NB4 (cell line): ENCODE measurements at places on chromosomes 13 and 19.

DNA sequence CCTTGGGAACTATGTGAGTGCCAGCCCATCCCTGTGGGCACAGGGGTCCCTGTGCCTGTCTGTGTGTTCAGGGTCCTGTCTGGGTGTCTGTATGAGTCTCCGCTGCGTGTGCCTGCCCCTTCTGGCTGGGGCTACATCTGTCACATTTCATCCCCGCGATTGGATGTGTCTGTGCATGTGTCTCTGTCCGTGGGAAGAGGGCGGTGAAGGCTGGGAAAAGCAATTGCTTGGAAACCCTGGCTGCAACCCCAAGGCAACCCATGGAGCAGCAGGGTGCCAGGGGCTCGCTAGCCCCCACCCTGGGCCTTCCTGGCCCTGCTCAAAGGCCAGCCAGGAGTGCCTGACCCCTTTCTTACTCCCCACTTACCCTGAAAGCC lies 1.4 kb downstream of the MAG start:
- no peak for DNase-seq

- no peak for DNase-seq
These were observed 12.4 kb downstream of the DPP9 start for GRCh38 chr19:4711211-4711610.

DNA sequence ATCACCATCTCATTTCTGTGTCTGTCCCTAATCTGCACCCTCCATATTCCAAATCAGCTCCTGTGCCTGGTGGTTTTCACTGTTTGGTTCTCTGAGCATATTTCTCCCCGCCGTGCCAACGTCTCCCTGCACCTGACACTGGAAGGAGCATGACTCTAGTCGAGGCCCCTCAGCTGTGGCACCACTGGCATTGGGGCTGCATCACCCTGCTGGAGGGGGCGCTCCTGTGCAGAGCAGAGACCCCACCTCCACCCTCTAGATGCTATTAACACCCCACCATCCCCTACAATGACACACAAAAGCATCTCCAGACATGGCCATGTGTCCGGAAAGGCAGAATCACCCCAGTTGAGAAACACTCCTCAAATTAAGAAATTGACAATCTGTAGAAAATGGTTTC lies 20.8 kb downstream of the ZSCAN5C start:
- no peak for DNase-seq

DNA sequence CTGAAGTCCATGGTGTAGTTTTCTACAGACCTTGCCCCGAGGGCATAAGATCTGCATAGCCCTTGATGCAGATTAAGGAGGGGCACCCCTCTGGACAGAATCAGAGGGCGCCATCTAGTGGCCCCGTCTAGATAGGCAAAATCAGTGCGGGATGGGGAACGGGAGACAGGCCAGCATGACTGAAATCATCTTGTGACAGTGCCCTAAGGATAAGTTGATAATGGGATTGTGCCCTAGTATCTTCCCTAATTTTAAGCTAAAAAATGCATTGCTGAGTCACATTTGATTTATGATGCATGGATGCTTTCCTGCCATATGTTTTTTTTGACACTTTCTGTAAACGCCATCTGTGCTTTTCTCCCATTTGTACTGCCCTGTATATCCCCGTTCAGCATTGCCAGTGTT lies 19.0 kb upstream of the GPI start:
- peak; percentile 64 for DNase-seq

DNA sequence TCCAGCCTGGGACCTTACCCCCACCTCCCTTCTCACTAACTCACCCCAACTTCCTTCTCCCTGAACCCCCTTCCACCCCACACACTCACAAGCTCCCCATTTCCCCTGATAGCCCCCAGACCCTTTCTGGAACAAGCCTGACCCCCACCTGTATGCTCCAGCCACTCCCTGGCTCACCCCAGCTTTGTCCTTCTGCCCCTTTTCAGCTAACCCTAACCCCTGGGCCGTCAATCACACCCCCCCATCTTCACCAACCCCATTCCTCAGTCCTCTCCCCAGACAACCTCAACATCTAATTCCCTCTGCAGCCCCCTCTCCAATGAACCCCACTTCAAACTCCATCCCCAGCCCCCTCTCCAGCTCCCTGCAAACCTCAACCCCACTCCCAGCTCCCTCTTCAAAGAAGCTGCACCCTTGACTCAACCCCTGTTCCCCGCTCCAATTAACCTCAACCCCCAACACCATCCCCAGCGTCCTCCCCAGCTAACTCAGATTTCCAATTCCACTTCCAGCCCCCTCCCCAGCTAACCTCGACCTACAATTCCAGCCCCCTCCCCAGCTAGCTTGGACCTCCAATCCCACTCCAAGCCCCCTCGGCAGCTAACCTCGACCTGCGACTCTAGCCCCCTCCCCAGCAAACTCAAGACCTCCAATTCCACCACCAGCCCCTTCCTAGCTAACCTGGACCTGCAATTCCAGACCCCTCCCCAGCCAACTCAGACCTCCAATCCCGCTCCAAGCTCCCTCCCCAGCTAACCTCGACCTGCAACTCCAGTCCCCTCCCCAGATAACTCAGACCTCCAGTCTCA lies 929 bp downstream of the GNG7 start:
- no peak for DNase-seq

DNA sequence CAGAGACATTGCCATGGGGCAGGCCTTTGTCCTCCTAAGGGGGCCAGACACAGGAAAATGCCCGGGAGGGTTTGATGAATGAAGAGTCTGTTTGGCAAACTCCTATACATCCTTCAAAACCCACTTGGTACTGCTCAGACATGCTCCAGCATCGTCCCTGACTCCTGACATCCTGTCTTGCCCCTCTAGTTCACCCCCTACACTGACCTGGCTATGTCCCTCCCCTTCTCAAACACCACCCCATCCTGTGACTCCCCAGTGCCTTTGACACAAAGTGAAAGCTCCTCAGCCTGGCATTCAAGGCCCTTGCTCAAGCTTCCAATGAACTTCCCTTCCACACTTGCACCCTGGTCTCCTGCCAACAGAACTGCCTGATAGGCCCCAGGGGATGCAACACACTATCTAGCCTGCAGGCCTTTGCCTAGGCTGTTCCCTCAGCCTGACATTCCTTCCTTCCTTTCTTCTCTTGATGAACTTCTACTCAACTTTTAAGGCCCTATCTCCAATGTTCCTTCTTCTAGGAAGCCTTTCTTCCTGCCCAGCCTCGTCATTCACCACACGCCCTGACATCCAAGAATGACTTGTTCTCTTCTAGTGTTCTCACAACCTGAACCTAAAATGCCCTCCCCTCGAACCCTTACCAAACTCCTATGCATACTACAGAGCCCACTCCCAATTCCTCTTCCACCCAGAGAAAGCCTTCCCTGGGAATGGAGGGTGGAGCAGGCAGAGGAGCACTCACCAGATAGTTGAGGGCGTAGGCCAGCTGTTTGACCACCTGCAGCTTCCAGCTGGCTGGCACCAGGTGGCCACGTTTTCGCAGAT lies 12.4 kb downstream of the JAK3 start:
- DNase-seq = peak; percentile 32

- DNase-seq = no peak
These were observed 369.9 kb downstream of the PCDH9 start for GRCh38 chr13:66859934-66860877.

- no peak for DNase-seq
These were observed 4.6 kb upstream of the CEACAM1 start for GRCh38 chr19:42532891-42533290.

DNA sequence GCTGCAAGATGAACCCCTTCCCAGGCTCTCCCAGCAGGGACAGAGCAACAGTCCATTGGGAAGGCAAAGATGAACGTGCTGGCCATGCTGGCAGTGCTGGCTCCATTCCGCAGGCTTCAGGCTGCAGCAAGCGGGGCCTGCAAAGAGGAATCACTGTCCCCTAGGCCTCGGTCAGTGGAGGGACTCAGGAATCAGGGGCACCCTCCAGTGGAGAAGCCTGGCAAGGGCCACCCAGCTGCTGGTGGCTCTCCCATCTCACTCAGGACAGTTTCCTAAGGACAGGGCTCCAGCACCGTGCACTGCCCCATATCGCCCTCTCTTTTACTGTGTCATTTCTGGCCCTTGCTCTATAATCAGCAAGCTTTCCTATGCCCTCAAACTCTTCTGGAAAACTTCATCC lies 498.6 kb downstream of the EFNB2 start:
- DNase-seq = peak; percentile 11

DNA sequence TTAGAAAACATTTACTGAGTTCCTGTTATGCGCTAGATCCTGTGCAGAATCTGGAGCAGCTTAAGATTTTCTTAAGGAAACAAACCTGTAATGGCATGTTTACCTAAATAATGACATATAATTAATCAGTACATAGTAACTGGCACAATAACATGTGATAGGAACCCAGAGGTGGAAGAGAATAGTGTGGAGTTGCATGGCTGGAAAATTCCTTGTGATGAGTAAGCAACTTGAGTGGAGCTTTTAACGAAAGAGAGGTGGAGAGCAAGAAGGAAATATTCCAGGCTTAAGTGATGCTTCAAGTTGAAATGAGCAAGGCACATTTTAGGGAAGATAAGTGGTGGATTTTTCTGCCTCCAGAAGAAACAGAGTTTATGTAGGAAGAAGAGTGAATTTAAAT lies 9.2 kb upstream of the GPC5 start:
- no peak for DNase-seq

- no peak for DNase-seq
These were observed 616 bp downstream of the TSHZ3 start for GRCh38 chr19:31348481-31349159.

- DNase-seq = no peak
These were observed at the start of gene KIRREL2 for GRCh38 chr19:35856546-35857149. Gene KIRREL2, plus strand, starts transcription at chr19:35856911. Its CDS starts 209 bp downstream, at chr19:35857120.

- no peak for DNase-seq
These were observed 22.1 kb downstream of the CLEC11A start for GRCh38 chr19:50745221-50745620.

- peak; percentile 85 for DNase-seq
These were observed 607 bp downstream of the NFIC start for GRCh38 chr19:3366753-3367627.

DNA sequence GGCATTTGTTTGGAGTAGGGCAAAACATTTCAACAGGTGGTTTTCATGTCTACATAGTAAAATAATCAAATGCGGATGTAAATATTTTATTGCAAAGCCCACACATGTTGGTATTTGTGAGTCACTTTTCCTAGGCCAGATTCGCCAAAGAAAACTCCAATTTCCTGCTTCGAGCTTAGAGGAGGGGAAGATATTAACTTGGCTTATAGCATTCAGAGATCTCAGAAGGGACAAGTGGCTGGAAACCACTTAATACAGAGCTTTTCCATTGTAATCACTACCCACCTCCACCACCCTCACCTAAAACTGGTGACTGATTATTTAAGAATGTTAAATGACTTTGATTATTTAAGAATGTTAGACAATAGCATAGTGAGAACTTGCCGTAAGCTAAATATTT lies 530.6 kb upstream of the SPRY2 start:
- DNase-seq = no peak

- no peak for DNase-seq
These were observed 145.7 kb downstream of the LIG4 start for GRCh38 chr13:108069521-108070210.

- DNase-seq = no peak
These were observed 238.4 kb downstream of the ITGBL1 start for GRCh38 chr13:101690871-101691270.

GRCh38 chr19:14475251-14476073 lies at the start of gene PTGER1:
Gene PTGER1, minus strand, starts transcription at chr19:14475354. Its CDS starts 1,034 bp downstream, at chr19:14474320.
- peak; percentile 76 for DNase-seq

GRCh38 chr19:33261511-33262189 lies 36.0 kb upstream of the SLC7A10 start:
- peak; percentile 76 for DNase-seq

- no peak for DNase-seq
These were observed 151.7 kb downstream of the EFNB2 start for GRCh38 chr13:106383791-106384190.

GRCh38 chr13:42538996-42539395 lies 35.0 kb upstream of the TNFSF11 start:
- no peak for DNase-seq

GRCh38 chr19:17616686-17616960 lies 61.2 kb downstream of the COLGALT1 start:
- no peak for DNase-seq

DNA sequence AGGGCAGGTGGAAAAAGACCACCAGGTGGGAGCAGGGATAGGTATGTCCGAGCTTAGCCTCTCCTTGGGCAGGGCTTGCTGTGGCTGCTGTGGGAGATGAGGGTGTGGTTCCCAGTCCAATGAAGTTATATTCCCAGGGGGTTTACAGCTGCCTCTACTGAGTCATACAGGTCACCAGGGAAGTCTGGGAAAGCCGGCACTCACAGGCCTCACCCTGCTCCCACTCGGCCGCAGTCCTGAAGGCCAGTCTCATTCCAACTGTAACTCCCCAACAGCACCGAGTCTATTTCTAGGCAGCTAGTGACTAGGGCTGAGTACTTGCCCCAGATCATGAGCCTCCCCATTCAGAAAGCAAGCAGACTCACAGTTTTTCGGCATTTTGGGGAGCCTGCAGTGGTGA lies 77.1 kb downstream of the FNDC3A start:
- DNase-seq = no peak

GRCh38 chr19:35899547-35900214 lies 659 bp downstream of the NFKBID start:
- DNase-seq = peak; percentile 81

GRCh38 chr13:99977912-99978798 lies 3.4 kb upstream of the ZIC2 start:
- DNase-seq = peak; percentile 49

DNA sequence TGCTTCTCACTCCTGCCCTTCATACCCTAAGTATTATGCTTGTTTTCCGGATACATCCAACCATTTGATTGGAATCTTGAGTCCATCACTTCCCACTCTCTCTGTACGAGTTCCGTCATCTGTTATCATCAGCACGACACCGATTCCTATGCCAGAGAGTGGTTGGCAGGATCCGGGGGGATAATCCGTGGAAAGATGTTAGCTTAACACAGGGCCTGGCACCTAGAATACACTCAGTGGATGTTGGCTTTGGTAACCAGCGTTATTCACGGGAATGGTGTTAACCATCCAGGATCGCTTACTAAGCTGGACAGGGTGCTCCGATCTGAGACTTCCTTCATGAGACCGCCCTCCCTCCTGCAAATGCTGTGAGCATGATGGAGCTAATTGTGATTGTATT lies 12.4 kb downstream of the VSTM2B start:
- no peak for DNase-seq
